ENCODE measurements at places on chromosomes 5 and 9.
A peak's percentile ranks its signal among the peaks of the same experiment; 100 is the strongest.

DNA sequence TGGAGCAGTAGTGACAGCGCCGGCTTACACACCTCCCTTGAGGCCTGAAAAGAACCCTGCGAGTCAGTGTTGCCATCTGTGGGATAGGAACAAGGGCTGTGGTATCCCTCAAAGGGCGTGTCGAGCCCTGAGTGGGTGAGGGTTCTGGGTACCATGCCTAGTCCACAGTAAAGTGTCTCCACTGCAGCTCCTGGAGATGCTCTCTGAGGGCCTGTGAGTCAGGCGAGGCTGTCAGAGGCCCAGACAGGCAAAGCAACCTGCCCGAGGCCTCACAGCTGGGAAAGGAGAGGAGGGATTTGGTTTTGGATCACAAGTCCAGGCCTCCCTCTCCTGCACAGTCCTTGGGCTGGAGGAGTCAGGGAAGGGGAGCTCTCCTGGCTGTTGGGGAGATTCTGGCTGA, 6.1 kb downstream of the PRRX2 start:
- no peak for DNase-seq

GRCh38 chr5:69493396-69494133, 975 bp downstream of the OCLN start:
- peak; percentile 27 for DNase-seq

GRCh38 chr5:168976311-168976970, 324.5 kb downstream of the SLIT3 start:
- DNase-seq = peak; percentile 98

DNA sequence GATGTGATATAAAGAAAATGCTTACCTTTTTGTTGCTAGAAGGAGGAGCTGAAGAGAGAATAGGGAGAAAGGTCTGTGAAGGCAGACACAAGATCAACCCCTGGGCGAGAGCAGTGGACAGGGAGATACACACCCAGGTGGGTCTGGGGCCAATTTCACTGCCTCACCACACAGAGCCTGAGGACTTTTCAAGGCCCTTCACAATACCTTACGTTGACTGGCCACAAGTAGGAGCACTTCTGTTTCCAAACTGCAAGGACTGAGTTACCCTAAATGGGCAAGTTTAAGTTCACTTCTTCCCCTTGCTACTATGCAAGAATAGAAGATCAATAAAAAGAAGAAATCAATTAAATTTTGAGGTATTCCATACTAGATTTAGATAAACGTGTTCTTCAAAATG, 174.5 kb upstream of the SLC12A2 start:
- no peak for DNase-seq

DNA sequence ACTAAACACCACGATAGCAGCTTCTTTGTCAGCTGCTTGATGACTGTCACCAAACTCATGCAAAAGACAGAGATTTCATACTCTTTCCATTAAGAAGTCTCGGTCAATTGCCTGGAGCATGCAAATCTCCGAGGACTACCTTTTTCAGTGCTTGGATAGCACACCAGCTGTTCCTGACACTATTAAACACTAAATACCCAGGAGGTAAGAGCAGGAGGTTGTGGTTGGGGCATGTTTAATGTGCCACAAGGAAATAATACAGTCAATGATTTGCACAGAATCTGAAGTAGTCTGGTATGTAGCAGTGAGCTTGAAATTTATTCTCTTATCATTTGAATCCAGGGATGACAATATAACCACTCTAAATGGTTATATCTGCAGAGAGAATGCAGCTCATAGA, 996.2 kb downstream of the CDH12 start:
- DNase-seq = no peak

DNA sequence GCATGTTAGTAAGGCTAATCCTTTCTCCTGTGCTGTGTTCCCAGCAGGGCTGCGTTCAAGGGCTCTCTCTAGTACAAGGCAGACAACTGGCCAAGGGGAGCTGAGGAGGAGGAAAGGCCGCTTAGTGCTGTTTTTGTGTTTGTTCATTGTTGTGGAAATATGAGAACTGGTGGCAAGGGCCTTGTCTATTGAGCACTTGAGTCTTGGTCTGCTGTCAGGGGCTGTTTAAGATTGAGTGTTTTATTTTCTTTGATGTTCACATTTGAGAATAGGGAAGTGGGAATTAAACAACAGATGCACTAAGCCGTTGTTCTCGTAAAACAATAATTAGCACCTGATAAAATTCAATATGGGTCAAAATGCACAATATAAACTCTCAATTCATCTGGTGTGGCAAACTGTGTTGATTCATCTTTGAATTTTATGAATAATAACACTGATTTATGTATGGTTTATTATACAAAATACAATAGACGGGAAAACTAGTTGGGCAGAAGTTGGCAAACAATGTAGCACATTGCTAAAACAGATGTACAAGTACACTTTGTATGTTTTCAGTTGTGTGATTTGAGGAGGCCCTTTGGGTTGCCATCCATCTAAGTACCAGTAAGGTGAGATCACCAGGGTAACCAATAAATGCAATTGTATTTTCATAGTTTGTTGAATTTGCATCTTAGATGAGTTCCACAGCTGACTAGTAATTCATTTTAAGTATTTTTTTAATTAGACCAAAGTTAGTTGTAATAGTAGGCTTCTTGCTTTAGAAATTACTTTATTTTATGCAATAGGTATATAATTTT, 97.6 kb upstream of the GRHPR start:
- no peak for DNase-seq

Measured in kidney glomerular epithelial cell (primary cell).